ENCODE measurements at places on chromosomes 5 and 9.

DNA sequence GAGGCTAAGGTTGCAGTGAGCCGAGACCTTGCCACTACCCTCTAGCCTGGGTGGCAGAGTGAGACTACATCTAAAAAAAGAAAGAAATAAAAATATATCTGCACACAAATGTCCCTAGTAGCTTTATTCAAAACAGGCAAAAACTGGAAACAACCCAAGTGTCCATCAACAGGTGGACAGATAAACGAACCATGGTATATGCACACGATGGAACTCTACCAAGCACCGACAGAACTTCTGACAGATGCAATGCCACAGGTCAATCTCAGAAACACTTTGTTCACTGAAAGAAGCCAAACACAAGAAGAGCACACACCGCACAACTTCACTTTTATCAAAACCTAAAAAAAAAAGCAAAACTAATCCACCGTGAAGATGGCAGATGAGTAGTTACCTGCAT, 30.4 kb downstream of the CAMSAP1 start:
- no peak for DNase-seq

DNA sequence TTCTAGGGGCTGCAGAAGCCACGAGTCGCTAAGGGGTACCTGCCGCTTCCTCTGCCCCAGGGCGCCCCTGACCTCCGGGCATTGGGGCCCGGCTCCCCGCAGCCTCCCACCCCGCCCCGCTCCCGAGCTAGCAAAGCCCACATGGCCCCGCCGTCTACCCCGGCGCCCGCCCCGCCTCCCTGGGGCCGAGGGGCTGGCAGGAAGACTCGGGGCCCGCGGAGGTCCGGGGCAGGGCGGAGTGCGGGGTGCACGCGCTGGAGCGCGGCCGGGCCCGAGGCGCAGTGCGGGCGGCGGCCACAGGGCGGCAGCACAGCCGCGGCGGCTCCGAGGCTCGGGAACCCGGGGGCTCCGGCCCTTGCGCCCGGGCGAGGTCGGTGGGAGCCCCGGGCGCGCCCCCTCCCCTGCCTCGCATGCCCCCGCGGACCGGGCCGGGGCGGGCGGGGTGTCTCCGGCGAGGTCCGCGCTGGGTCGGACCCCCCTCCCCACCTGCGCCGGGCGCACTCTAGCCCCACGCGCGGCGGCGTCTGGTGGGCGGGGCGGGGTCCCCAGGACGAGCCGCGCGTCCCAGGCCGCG, 6.7 kb downstream of the NRARP start:
- peak; percentile 71 for DNase-seq

GRCh38 chr9:137406876-137407589, 15.9 kb downstream of the EXD3 start:
- DNase-seq: peak; percentile 87

- DNase-seq: no peak
These were observed 49.2 kb upstream of the FBXL17 start for GRCh38 chr5:108430931-108431608.

- DNase-seq: no peak
These were observed 48.3 kb upstream of the EGFL7 start for GRCh38 chr9:136614372-136614922.

- no peak for DNase-seq
These were observed 294.2 kb upstream of the DMRT1 start for GRCh38 chr9:547314-547713.

DNA sequence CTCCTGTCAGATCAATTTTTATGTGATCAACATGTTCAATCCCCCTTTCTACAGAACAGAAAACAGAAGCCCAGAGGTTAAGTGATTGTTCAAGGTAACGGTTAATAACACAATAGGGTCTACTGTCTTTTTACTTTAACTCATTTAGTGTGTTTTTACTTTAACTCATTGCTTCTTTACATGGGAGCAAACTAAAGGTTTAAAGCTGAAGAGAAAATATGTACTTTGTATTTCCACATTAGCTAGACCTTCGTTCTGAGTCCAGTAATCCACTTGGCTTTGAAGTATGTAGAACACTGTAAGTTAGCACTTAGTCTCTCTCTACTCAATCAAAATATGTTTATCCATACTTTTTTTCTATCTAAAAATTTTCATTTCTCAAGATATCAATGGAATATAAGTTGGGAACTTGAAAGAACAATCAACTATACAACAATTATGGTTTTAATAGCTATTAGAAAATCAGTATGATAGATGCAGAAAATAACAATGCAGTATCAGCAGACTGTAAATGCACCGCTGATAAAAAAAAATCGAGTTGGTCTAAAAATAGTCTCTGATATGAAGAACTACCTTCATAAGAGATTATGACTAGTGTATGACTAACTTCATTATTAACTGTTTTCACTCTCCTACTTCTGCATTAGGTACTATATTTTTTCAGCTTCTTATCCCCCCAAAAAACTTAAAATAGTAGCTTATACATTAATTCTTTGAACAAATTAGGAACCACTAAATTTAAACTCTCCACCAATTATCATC, 20.6 kb downstream of the PGGT1B start:
- no peak for DNase-seq

DNA sequence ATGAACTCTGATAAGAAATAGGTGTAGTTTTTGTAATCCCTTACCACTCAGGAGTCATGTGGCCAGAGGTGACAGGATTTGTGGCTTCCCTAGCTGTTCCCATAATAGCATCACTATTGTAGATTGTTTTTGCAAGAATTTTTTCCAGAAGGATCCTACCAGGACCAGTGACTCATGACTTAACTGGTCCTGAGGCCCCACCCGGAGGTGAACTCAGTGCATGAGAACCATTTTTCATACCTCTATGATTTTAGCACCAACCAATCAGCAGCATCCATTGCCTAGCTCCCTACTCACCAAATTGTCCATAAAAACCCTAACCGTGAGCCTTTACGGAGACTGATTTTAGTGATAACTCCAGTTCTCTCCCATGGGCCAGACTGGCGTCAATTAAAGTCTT, 484.8 kb downstream of the PSAT1 start:
- DNase-seq: no peak

DNA sequence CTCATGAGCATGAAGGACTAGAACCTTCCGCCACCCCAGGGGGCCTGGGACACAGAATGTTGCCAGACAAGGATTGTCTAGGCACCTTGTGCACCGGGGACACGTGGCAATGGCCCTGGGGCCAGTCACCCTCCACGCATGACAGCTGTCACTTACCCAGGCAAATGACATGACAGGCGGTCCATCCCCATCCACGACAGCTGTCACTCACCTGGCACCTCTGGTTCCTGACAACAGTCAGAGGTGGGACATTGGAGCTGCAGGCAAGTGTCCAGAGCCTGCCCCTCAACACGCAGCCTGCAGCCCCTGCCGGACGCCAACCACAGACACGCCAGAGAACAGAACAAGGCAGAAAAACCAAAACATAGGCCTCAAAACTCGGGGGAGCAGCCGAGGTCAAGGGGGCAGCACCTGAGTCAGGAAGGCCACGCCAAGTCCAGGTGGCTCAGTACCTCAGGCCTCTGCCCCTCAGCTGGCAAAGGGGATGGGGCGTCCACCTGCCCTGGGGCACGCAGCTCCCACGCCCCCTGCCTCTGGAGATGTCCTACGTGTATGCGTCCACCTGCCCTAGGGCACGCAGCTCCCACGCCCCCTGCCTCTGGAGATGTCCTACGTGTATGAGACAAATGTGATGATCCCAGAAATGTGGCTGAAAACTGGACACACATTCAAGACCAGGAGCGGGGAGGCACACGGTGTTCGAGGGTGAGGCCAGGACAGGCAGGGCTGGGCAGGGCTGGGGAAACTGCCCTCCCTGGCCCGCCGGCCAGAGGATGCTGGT, 14.5 kb downstream of the VAV2 start:
- DNase-seq: peak; percentile 9

DNA sequence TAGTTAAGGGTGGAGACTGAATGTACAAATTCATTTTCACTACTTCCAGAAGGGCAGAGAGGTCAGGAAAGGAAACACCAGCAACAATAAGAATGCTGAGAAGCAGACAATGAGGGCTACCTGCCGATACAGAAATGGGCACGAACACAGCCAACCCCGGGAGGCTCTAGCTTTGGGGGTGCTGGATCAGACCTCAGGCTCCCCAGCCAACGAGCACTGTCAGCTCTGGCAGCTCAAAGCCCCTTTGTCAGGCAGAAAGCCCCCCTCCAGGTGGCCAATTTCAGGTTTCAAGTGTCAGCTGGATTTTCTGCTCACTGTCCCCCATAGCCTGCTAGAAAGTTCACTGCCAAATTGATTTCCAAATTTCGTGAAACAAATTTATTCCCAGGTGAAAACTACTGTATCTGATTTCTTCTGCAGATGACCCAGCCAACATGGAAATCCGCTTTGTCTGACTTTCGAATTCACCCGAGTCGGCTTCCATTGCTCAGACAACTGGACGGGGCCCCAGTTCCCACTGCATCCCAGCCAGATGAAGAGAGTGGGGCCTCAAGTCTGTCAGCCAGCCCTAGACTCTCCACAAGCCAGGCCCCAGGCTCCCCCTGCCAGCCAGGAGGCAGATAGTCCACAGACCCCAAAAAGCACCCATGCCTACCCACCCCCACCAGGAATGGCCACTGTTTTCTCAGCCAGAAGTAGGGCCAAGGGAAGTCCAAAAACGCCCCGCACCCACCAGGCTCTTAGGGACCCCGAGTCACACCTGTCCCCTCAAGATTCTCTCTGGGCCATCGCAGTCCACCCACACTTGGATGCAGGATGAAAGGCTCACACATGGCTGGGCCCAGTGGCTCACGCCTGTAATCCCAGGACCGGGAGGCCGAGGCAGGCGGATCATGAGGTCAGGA, 96.5 kb upstream of the PHYKPL start:
- no peak for DNase-seq
